ENCODE measurements at places on chromosomes 12 and 14.
A peak's percentile ranks its signal among the peaks of the same experiment; 100 is the strongest.

DNA sequence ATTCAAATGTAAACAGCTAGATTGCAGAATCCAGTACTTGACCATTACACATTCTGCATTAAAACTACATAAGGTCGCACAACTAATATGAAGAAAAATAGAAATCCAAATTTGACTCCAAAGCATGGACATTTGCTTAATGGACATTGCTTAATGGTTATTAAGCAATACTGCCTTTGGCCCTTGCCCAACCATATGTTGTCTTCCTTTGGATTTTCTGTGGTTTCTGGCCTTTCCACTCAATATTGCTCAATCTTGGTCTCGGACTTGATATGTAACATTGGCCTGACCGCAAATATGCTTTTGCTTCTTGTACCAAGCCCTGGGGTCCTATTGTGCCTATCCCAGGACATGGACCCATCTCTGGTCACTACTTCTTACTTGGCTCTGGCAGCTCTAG lies 67.2 kb downstream of the PTPRR start:
- no peak for DNase-seq

DNA sequence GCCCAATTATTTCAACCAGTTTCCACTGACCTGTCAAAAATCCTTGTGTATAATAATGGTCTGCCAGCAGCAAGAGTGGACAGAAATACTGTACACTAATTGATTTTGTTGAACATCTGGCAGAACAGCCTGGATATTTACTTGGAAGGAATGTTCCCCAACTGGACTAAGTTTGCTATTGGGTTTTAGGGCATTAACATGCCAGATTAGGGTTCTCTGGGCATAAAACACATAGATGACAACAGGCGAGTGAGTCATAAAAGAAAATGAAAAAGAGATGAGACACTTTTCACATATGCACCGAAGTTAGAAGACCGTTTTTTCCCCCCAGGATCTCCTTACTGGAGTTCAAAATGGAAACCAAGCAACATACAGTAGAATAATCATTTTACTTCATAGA lies 236.3 kb upstream of the NAV3 start:
- DNase-seq = no peak

- DNase-seq = no peak
These were observed 20.9 kb upstream of the APPL2 start for GRCh38 chr12:105256921-105257320.

- DNase-seq = no peak
These were observed 3.6 kb downstream of the FOXA1 start for GRCh38 chr14:37591311-37591940.

DNA sequence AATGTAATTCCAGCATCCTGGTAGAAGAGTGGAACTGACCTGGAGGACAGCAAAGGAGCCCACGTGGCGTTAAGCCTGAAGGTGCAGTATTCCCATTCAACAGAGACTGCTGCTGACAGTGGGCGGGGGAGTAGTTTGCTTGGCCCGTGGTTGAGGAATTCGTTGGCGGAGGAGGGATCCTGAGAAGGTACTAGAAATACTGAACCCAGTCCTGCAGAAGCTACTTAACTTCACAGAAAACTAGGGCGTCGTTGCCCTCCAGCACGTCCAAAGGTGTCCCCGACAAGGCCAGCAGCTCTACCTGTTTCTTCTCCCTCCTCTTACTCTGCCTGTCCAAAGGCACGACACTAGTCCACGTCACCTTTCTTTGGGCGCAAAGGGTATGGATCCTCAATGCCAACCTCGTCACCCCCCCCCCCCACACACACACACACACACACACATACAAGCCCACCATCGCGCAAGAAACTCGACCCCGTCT lies 303 bp downstream of the PUS7L start:
- DNase-seq = no peak

- DNase-seq = no peak
These were observed 173.9 kb downstream of the CACNA1C start for GRCh38 chr12:2226641-2227040.

DNA sequence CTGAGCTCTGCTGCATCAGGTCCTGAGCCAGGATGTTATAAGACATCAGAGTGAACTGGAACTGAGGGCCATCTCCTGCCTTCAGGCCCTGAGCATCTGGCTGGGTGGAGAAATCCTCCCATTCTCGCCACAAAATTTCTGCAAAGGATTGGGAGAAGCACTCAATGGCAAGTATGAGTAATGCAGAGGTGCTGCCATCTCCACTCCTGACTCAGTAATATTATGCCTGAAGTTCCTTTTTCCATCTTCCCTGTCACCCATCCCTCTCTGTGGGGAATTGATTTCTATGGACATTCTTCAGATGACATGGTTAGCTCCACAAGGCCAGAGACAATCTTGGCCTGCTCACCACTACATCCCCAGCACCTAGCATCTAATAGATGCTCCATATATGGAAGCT lies 4.7 kb downstream of the ANGEL1 start:
- DNase-seq = no peak

DNA sequence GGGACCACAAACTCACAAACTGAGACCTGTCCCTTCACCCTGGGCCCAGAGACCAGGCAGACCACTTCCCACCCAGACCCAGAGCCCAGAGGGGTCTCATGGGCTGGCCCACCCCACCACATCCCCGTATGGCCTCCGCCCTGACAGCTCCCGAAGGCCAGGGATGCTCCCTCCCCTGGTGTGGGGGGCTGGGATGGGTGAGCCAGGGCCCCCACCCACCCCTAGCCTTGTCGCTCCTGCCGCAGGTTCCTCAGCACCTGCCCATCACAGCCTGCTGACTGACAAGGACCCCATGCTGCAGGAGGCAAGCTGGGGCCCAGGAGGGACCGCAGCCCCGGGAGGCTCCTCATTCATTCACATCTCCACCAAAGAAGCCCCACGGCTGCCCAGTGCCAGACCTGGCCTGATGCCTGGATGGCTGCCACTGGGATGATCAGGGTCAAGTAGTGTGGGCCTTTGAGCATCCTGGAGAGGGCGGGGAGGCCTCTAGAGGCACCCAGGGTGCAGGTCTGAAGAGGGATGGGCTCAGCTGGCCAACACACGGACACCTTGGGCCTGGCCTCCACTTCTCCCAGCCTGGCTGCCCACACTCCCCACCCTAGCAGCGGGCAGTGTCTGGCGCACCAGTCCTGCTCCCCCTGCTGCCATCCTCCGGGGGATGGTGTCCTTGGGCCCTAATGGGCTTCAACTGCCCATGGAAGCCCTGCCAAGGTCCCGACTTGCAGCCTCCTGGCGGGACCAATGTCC lies 24.7 kb upstream of the GPR132 start:
- no peak for DNase-seq

DNA sequence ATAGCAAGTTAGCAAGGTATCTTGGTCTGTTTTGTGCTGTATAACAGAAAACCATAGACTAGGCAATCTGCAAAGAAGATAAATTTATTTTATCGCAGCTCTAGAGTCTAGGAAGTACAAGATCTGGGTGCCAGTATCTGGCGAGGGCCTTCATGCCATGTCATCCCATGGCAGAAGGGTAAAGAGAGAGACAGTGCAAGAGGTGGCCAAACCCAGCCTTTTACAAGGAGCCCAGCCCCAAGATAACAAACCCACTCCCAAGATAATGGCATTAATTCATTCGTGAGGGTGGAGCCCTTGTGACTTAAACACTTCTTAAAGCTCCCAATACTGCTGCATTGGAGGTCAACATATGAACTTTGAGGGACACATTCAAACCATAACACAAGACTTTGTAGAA lies 16.9 kb downstream of the RPS29 start:
- no peak for DNase-seq

DNA sequence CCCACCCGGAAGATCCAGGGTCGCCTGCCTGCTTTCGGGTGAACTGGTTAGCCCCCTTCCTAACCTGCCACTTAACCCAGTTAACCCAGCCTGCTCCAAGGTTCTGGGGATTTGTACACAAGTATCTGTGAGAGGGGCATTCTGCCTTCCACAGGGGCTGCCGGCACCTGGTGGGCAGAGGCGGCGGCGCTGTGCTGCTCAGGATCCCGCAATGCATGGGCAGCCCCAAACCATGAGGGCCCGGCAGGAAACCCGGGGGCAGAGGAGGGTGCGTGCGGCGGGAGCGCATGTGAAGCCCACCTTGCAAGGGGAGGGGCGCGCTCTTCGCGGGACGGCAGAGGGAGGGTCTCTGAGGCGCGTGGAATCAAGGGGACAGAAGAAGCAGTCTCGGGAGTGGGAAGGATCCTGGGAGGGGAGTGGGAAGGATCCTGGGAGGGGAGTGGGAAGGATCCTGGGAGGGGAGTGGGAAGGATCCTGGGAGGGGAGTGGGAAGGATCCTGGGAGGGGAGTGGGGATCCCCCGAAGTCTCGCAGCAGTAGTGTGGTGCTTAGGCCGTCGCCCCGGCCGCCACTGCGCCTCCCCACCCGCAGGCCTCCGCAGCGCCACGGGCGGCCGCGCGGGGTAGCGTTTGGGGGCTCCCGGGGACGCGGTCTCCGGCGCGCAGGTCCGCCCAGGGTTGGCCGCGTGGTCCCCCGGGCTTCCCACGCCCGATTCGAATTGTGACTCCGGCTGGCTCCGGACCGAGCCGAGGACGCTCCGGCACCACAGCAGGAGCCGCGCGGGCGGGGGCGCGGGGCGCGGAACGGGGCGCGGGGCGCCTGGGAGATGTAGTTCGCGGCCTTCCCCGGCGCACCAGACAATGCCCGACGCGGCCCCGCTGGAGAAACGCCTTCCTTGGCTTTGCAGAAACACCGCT lies 4.9 kb upstream of the MTA1 start:
- peak; percentile 41 for DNase-seq

GRCh38 chr14:72921396-72921795 lies 4.9 kb upstream of the DCAF4 start:
- DNase-seq = no peak

DNA sequence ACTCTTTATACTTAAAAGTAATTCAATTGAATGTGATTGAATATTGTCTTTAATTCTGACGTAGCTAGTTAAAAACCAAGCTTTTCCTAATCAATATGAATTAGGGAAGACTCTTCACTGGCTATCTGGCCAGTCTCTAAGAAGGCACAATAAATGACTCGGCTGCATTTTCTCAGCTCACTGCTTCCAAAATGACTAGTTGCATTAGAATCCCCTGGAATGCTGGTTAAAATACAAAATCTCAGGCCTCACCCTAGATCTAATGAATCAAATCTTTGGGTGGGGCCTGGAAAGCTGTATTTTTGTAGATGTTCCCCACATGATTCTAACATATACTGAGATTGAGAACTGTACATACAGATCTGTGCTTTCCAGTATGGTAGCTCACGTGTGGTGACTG lies 242.1 kb downstream of the CHST11 start:
- DNase-seq = no peak

DNA sequence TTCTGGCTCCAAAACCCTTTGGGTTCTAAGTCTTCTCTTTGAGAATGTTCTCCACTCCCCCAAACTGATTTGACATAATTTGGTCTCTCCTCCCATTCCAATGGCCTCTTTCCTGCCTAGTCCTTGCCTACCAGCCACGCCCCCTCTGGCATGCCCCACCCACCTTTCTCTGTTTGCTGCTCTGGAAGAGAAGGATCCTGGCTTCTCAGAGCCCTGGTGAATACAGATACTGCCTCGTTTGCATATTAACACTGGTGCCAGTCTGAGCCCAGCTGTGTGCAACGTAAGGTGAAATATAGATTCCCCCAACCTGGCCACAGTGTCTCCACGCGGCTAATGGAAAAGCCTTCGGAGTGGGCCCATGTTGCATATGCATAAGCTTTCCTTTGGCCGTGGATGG lies 79.7 kb downstream of the PAPOLA start:
- no peak for DNase-seq

- no peak for DNase-seq
These were observed 128.7 kb downstream of the TMX1 start for GRCh38 chr14:51368721-51369163.

DNA sequence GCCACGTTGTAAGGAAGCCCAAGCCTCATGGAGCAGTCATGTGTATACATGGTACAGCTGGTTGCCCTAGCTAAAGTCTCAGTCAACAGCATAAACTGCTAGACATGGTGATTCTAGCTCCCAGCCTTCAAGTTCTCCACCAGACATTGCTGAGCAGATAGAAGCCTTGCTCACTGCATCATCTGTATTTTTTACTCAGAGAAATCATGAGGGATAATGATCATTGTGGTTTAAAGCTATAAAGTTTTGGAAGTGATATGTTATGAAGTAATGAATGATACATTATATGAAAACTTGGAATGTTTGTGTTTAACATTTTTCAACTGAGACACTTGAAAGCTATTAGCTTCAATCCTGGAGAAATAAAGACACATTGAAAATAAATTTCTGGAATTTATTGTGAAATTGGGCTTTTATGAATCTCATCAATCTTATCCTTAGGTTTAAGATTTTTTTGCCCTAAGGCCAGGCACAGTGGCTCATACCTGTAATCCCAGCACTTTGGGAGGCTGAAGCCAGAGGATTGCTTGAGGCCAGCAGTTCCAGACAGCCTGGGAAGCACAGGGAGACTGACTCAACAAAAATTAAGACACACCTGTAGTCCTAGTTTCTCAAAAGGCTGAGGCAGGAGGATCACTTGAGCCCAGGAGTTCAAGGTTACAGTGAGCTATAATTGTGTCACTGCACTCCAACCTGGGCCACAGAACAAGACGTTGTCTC lies 5.6 kb upstream of the NFATC4 start:
- no peak for DNase-seq

- no peak for DNase-seq
These were observed 80.4 kb downstream of the SUDS3 start for GRCh38 chr12:118456741-118457140.

GRCh38 chr12:55043542-55043941 lies 23.8 kb downstream of the NEUROD4 start:
- DNase-seq = no peak

DNA sequence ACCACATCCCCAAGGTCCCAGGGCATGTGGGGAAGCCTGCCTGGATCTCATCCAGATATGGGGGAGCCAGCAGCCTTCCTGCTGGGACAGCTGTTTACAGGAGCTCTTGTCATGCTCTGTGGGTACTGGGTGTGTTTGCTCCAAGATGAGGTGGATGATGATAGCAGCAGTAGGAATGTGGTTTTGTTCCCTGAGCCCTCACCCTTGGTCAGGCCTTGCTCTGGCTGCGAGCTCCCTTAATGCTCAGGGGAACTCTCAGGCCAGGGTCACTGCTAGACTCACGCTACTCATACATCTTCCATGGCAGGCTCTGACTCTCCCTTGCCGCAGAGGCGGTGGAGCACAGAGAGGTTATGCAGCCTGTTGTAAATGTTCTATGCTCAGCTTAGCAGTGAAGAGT lies 990.3 kb downstream of the AACS start:
- DNase-seq = no peak

- no peak for DNase-seq
These were observed 49.6 kb downstream of the SRGAP1 start for GRCh38 chr12:63894132-63894531.

DNA sequence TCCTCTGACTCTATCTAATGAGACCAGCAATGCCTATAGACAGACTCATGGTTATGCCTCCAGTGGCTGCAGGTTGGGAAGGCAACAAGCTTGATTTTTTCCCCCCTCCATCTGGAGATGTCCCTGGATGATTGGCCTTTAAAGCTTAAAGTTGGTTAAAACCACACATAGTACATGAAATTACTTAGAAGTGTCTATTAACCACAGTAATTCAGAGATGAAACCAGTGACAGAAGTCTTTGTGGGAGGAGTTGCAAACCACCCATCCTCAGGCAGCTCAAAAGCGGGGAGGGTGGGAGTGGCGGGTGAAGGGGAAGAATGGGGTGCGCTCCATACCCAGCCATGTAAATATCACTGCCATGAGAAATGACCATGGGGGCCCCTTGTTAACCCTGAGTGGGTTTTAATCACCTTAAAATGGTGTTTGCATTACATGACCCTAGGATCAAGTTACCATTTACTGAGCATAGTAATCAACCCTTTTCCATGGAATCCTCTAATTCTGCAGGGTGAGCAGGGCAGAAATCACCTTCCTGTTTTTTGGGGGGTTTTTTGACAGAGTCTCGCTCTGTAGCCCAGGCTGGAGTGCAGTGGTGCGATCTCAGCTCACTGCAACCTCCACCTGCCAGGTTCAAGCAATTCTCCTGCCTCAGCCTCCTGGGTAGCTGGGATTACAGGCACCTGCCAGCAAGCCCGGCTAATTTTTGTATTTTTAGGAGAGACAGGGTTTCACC lies 133.5 kb downstream of the FOXN3 start:
- DNase-seq = peak; percentile 40

All from CD4-positive, alpha-beta T cell (primary cell).